ENCODE measurements at places on chromosomes 3 and 15.

DNA sequence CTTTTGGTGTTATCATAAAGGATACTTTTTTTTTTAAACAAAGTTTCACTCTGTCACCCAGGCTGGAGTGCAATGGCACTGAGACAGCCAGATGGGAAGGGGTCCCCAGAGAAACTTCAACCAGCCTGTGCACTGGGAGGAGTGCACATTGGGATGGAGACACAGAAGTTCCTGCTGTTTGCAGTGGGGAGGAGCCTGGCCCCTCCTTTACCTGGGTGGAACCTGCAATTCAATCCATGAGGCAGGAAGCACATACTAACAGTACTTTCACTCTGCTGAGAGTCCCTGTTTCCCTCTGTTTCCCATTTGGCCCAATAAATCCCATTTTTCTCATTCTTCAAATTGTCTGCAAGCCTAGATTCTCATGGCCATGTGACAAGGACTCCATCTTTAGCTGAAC, 42.3 kb upstream of the LHFPL4 start:
- no peak for DNase-seq

DNA sequence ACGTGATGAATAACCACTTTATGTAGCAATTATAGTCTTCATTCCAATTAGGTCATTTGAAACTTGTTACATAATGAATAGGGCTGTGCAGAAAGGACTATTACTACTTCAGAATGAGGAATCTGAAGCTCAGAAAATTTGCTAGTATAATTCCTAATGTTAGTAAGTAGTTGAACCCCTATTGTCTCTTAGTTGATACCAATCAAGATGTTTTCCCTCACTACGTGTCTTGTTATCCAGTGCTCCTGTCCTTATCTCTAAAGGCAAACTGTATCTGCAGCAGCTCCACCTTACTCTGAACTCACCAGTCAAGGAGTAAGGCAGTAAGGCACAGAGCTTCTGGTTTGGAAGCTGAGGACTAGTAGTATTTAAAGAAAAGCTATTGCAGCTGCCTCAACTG, 32.0 kb downstream of the RAB11A start:
- DNase-seq, result no peak

DNA sequence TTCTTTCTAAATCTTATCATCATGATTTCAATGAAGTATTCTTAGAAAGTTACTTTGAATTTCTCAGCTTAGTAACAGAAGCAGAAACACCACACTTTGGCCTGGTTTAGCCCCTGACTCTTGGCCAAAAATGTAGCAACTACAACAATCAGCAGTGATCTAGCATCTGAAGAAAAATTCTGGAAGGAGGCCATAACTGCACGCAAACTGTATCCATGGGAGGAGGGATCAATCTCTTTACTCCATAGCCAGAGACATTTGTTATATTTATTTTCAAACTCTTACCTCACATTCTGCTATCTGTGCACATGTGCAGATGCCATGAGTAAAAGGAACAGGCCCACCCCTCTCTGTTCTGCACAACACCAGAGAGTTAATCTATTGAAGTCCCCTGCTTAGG, 251.0 kb upstream of the P2RY1 start:
- DNase-seq, result no peak

DNA sequence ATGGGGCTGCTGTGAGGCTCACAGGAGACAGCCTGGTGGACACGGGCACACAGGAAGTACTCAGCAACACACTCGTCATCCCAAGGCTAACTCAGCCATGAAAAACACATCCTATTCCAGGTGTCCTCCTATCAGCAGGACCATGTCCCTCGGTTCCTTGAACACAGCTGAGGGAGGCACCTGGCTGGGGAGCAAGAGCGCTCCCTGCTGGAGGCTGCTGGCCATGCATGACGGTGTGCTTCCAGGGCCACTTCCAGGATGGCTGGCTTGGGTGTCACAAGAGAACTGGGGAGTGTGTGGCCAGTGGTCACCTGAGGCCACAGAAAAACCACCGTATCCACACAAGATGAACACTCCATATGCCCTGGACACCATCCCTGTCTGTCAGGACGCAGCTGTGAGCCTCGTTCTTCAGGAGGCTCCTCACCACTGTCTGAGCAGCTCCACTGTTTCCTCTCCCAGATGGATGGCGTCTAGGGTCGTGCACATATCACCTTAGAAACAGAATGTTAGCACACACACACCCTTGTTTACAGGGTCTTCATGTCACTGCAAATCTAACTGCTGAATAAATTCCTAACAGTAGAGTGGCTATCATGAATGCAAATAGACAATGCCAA, 31.0 kb downstream of the POC1A start:
- peak; percentile 84 for DNase-seq

- no peak for DNase-seq
Observed at GRCh38 chr15:100761290-100761935, 118.2 kb upstream of the ALDH1A3 start.

- no peak for DNase-seq
Observed at GRCh38 chr3:171088496-171088895, 62.0 kb upstream of the SLC2A2 start.

DNA sequence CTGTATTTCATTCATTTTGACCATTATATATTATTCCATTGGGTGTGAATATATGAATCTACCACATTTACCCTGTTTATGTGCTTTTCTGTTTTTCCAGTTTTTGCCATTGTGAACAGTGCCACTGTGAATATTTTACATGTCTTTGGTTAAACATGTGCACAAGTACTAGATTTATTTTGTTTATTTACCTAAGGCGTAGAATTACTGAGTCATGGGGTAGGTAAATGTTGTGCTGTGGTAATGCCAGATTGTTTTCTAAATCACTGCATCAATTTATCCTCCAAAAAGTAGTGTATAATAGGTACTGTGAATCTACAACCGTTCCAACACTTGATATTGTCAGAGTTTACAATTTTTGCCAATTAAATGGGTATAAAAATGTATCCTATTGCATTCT, 362.1 kb upstream of the AGTR1 start:
- no peak for DNase-seq

GRCh38 chr3:52120556-52121463, 33.4 kb downstream of the POC1A start:
- no peak for DNase-seq

GRCh38 chr3:133130168-133130567, 92.0 kb downstream of the TMEM108 start:
- no peak for DNase-seq

- DNase-seq, result no peak
Observed at GRCh38 chr15:39583596-39584265, 2.9 kb downstream of the THBS1 start.

- DNase-seq, result no peak
Observed at GRCh38 chr3:12729051-12729651, 29.9 kb downstream of the TMEM40 start.

GRCh38 chr15:95327661-95328060, 1002.8 kb upstream of the NR2F2 start:
- no peak for DNase-seq

- DNase-seq, result no peak
Observed at GRCh38 chr3:49873623-49874022, 3.9 kb upstream of the CAMKV start.

GRCh38 chr3:99866261-99866761, 48.6 kb downstream of the CMSS1 start:
- no peak for DNase-seq

- DNase-seq, result no peak
Observed at GRCh38 chr3:14486460-14486859, 53.7 kb downstream of the GRIP2 start.

GRCh38 chr15:61393949-61394348, 164.8 kb upstream of the RORA start:
- no peak for DNase-seq

- peak; percentile 53 for DNase-seq
Observed at GRCh38 chr15:80455668-80456442, 51.7 kb downstream of the ARNT2 start.

DNA sequence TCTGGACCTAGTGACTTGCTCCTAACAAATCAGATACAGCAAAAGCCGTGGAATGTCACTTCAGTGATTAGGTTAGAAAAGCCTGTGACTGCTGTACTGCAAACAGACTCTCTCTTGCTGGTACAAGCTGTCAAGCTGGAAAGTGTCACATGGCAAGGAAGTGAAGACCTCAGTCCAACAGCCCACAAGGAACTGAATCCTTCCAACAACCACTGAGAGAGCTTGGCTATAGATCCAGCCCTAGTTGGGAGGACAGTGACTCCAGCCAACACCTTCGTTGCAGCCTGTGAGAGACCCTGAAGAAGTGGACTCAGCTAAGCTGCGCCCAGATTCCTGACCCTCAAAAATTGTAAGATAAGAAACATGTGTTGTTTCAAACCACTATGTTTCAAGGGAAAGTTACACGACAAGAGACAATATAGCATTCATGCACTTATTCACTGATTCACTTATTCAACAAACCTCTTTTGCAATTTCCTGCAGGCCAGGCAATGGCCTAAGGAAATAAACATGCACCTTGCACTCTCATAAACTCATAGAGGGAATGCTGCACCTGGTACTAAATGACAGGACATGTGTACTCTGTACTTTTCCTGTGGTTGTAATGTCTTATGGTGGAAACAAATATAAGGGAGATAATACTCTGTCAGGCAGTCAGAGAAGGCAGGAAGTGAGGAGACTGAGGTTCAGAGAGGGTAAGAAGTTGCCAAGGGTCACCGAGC, 142.9 kb downstream of the CADPS start:
- no peak for DNase-seq

DNA sequence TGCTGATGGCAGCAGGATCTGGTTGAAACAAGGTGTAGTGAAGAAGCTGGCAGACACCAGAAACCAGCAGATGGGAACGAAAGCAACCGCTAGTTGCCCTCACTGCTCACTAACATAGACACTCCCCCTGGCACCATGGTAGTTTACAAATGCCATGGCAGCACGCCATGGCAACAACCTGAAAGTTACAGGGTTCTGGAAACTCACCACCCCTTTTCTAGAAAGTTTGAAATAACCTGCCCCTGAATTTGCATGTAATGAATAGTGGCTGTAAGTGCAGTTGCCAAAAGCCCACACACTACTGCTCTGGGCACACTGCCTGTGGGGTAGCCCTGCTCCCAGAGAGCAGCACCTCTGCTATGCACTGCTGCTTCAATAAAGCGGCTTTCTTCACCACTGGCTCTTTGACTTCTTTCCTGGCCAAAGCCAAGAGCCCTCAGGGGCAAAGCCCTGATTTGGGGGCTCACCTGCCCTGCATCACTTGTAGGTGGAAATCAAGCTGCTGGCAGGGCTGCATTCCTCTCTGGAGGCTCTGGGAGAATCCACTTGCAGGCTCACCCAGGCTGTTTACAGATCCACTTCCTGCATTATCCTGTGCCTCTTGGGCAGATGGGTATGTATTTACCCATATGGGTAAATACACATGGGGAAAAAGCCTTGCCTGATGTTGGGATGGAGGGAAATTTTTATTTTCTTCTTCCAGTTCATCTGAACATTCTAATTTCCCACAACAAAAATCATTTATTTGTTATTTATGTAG, 2.0 kb upstream of the GP9 start:
- no peak for DNase-seq

DNA sequence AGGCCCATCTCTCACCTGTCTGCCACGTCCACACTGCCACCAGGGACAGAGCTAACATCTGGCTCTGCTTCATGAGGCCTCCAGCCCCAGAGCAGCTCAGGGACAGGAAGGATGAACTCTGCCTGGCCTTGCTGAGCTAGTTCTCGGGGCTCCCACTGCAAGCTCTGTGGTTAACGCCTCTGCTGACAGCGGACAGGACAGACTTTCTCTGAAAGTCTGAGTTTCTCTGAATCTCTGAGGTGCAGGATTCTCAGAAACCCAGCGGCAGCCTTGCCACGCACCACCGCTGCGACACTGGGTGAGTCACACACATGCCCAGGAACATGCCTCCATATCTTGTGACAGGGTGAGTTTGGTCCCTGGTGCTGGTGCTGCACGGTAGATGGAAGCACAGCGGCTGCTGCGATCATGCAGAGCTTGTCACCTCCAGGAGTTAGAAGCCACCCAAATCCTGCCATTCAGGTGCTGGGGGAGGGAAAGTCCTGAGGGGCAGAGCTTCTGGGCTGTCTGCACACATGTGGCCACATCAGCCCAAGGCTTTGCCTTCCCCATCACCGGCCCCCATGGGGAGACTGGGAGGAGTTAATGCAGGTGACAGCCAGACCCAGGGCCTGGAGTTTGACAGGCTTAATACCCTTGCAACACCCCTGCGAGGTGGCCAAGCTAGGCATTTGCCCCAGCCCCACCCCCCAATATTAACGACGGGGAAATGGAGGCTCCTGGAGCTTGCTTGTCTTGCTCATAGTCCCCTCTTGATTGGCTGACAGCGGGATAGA, 267.0 kb downstream of the PLCL2 start:
- peak; percentile 64 for DNase-seq

- no peak for DNase-seq
Observed at GRCh38 chr3:120780977-120781376, 38.4 kb downstream of the GTF2E1 start.

- DNase-seq, result no peak
Observed at GRCh38 chr15:62506217-62506805, 341.2 kb upstream of the C2CD4B start.

GRCh38 chr15:75531041-75531450, 48.1 kb downstream of the PTPN9 start:
- no peak for DNase-seq

- no peak for DNase-seq
Observed at GRCh38 chr3:189842681-189843602, 211.8 kb downstream of the TP63 start.

- DNase-seq, result no peak
Observed at GRCh38 chr15:96474231-96474664, 143.7 kb downstream of the NR2F2 start.

- DNase-seq, result no peak
Observed at GRCh38 chr15:78207641-78208340, 26.6 kb downstream of the ACSBG1 start.

- no peak for DNase-seq
Observed at GRCh38 chr15:32765236-32765635, 47.4 kb downstream of the GREM1 start.

DNA sequence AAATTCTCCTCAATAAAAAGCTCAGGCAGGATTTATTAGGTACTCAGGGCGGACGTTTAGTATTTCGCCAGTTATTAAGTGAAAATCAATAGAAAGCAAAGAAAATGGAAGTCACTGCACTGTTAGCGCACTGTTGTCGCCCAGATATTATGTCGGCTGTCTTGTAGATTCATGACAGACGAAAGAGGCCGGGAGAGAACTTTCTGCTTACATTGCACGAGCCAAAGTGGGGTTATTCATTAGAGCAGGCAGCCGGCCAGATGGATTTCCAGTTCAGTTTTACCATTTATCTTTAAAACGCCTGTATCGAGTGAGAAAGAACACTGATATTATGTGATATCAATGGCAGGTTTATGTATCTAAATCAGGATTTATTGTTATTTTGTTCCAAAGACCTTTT, 866.0 kb upstream of the NR2F2 start:
- no peak for DNase-seq

- no peak for DNase-seq
Observed at GRCh38 chr3:42516443-42516842, 14.0 kb downstream of the VIPR1 start.

DNA sequence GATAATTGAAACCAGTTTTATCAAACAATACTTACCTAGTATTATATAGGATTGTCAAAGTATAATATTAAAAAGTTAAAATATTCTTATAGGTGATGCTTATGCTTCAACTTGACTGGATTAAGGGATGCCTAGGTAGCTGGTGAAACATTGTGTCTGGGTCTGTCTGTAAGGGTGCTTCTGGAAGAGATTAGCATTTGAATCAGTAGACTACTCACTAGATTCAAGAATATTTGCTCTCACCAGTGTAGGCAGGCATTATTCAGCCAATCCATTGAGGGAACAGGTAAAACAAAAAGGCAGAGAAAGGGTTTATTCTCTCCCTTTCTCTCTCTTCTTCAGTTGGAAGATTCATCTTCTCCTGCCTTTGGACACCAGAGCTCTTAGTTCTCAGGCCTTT, 486.8 kb upstream of the GOLIM4 start:
- no peak for DNase-seq
